CD4-positive, alpha-beta T cell treated with Interleukin-15 for 4 hours (primary cell): ENCODE measurements at places on chromosomes 6 and 20.

DNA sequence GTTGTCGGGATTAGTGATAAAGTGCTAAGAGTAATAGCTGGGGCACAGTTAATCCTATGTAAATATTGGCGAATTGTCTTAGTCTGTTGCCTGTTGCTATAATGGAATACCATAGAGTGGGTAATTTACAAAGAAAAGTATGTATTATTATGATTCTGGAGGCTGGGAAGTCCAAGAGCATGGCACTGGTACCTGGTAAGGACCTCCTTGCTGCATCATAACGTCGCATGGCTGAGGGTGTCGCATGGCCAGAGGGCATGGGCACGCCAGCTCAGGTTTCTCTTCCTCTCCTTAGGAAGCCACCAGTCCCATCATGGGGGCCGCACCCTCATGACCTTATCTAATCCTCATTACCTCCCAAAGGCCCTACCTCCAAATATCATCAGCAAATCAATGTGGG is 29.7 kb downstream of the IRF4 start:
- DNase-seq = no peak

- no peak for DNase-seq
Measured at GRCh38 chr6:23027281-23027680, 457.9 kb downstream of the HDGFL1 start.

DNA sequence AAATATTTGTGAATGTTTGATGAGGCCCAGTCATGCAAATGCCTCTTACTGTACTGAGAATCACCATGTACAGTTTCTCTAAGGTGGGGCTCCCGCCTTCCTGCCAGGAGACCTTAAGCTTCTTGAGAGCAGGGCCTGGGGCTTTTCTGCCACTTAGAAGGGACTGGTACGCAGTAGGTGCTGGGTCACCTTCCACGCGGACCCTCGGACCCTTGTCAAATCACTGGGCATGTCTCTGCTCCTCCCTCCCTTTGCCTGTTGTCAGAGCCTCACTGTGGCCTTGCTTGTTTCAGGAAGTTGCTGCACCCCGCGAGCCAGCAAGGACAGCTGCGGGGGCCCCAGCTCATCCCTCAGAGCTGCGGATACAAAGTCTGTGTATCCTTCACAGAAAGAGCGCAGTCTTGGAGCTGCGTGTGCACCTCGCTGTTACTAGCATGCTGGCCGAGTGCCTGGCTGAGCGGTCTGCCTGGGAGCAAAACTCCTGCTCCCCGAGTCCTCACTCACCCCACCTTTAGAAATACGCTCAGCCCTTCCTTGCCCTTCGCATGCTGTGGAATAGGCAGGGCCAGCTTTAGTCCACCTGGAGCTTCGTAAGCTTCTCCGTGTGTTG is 30.7 kb upstream of the IRF4 start:
- no peak for DNase-seq

- DNase-seq = no peak
Measured at GRCh38 chr20:22825076-22825475, 210.0 kb upstream of the SSTR4 start.

GRCh38 chr20:33063271-33063670 is 9.6 kb downstream of the BPIFB3 start:
- no peak for DNase-seq

DNA sequence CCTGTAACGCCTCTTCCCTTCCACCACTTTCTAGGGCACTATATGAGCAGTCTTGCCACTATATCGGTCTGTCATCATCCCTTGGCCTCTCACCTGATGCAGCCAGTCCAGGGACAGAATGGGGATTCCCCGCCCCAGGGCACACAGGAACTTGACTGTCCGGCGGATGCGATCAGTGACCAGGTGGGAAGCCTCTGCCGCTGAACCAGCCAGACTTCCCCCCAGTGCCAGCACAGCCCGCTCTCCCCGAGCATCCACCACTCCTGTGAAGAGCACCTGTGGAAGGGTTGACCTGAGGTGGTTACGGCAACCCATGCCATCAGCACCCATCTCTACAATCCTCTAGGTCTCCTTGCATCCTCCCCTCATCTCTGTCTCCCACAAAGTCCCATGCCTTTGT is 12.2 kb upstream of the NRM start:
- DNase-seq = no peak

GRCh38 chr6:23534351-23534750 is 591.7 kb upstream of the NRSN1 start:
- DNase-seq = no peak
